ENCODE measurements at places on chromosomes 1 and 21.

- DNase-seq = no peak
These were observed 159.8 kb downstream of the PEX14 start for GRCh38 chr1:10634428-10635084.

GRCh38 chr1:116001739-116002487, 25.6 kb downstream of the SLC22A15 start:
- DNase-seq = no peak

DNA sequence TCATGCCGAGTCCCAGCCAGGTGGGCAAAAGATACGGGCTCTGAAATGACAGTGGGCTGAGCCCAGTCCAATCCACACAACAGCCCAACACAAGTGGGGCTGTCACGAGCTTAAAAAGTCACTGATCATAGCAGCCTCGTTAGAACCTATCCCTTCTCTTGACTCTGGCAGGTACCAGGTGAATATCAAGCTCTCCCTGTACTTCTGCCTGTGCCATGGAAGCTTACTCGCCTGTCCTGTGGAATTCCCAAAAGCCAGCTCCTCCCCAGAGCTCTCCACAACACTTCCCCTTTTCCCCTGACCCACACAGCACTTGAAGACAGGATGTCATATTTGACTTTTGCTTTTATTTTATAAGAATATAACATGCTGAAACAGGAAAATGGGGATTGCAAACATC, 5.9 kb downstream of the RGS16 start:
- no peak for DNase-seq

DNA sequence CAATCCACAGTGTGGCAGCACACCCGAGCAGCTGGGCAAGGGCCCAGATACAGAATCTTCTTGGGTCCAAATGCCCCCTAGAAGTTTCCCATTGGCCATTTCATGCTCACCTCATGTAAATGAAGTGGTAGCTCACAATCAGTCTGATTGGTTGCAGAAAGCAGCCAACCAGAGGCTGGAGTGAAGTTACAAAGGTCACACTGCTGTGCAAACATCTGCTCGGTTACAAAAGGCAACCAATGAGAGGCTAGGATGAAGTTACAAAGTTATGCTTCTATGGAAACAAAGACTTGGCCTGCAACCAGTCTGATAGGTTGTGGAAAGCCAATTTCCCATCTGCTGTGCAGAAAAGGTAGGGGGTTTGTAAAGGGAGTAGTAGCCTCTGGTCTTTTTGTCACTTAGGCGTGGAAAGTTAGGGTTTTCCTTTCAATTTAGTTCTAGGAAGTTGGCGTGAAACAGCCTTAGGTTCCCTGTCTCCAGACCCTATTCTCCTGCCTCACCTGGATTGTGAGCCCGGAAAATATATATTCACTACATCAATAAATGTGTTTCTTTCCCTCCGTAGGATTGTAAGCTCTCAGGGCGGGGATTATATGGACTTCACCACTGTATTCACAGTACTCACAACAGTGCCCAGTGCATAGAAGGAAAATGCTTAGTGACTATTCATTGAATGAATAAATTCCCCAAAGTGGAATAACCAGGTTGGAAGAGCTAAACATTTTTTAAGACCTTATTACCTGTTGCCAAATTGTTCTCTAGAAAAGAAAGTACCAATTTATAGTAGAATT, 91.9 kb downstream of the URB2 start:
- no peak for DNase-seq

DNA sequence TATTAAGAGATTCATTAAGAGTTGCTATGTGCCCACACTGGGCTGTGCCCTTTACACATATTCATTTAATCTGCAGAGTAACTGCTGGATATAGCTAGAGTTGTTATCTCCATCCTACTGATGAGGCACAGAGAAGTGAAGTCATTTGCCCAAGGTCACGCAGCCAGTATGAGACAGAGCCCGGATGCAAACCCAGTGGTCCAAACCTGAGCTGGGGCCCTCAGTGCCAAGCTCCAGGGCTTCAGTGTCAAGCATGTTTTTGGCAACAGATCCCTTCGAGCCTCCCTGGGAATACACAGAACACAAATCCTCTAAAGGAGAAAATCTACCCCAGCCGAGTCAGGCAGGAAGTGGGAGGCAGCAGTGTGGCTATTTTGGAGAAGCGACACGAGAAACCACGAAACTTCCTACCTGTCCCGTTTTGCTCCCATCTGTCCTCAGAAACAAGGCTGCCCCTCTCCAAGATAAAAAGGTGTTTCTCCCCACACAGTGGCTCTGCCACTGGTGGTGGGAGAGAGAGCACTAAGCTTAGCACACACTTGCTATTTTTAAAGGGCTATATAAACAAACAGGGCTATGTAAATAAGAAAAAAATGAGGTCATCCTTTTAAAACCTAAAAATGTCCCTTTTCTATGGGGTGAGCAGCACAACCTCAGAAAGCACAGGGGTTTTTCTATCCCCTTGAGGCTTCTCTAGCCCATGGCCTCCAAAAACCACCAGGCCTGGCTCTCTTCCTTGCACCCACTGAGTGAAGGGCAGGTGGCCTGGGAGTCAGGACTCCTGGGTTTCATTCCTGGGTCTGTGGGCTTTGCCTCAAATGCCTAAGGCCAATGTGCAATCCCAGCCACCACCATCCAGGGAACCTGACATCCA, 138.6 kb upstream of the EDN2 start:
- peak; percentile 86 for DNase-seq

- DNase-seq = no peak
These were observed 1.1 kb upstream of the LMNA start for GRCh38 chr1:156113282-156113950.

DNA sequence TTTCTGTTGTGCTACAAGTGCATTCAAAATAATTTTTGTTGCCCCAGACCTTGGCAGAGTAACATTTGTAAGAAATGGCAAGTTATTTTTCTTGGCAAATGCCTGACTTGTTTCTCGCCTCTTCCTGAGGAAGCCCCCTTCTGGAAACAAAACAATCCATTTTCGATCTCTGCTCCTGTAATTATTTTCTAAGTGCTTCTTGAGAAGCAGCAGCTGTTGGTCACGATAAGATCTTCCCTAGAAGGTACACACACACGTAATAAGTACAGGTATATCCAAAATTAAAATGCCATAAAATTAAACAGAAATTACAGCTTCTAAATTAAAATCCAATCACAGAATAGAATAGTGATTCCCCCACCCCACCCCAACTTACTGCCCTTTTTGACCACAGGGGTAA, 47.3 kb downstream of the LPGAT1 start:
- DNase-seq = no peak

- no peak for DNase-seq
These were observed 633 bp upstream of the CTPS1 start for GRCh38 chr1:40978886-40979240.

- DNase-seq = no peak
These were observed 41.3 kb downstream of the ARID4B start for GRCh38 chr1:235286667-235287066.

GRCh38 chr1:22406722-22407495, 44.7 kb upstream of the ZBTB40 start:
- DNase-seq = no peak

GRCh38 chr1:47997289-47998200, at the start of gene TRABD2B:
TSS of gene TRABD2B (minus strand) at chr1:47997385.
- DNase-seq = peak; percentile 96

- DNase-seq = no peak
These were observed 296.0 kb downstream of the PTPRU start for GRCh38 chr1:29532285-29532684.

DNA sequence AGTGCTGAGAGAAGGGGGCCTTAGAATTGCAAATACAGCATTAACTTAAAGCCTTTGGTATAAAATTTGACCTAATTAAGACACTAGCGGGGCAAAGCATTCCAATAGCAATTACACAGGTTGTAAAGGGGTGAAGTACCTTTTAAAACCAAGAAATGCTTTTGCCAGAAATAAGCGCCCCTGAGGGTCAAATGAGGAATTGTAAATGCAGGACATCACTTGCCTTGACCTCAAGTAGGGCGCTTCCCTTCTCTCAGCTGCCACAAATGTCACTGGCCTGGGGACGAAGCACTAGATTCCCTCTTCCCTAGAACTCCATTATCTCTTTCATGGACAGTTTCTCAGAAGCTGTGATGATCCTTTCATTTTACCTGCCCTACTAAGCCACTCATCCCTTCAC, 48.3 kb downstream of the SEC16B start:
- DNase-seq = no peak

- no peak for DNase-seq
These were observed 4.2 kb upstream of the NLRP3 start for GRCh38 chr1:247411621-247412327.

DNA sequence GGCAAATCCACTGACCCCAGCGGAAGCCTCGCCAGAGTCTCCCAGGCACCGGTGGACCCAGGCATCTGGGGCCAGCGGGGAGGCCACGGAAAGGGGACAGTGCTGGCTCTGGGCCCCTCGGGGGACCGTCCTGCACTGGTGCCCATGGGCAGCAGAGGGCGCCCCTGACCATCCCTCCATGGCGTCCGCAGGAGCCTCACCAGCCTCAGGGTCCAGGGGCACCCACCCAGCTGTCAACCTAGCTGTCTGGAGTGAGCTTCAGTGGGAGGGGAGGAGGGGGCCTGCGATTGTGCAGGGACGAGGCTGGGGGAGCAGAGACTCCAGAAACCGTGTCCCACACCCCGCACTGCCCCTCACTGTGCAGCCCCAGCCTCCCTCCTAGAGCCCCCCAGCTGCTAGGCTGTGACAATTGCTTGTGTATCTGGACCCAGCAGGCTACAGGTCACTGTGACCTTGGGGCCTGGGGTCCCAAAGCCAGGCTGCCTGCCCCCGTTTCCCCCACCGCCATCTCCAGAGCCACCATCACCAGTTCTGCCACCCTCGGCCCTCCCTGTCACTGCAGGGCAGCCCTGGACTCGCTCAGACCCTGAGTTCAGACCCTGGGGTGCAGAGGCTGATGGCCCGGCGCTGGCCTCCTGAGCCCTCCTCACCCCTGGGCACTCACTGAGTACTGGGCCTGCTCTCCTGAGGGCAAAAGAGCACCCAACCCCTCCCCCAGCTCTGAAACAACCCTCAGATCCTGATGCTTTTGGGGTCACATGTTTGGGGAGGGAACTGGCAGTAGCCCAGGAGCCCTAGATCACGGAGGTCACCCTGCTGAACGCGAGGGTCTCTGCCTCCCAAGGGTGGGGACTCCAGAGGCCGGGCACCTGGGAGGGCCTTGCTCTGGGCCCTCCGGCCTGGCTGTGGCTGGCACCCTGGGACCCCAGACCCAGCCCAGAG, 10.6 kb upstream of the COL6A1 start:
- DNase-seq = peak; percentile 78

DNA sequence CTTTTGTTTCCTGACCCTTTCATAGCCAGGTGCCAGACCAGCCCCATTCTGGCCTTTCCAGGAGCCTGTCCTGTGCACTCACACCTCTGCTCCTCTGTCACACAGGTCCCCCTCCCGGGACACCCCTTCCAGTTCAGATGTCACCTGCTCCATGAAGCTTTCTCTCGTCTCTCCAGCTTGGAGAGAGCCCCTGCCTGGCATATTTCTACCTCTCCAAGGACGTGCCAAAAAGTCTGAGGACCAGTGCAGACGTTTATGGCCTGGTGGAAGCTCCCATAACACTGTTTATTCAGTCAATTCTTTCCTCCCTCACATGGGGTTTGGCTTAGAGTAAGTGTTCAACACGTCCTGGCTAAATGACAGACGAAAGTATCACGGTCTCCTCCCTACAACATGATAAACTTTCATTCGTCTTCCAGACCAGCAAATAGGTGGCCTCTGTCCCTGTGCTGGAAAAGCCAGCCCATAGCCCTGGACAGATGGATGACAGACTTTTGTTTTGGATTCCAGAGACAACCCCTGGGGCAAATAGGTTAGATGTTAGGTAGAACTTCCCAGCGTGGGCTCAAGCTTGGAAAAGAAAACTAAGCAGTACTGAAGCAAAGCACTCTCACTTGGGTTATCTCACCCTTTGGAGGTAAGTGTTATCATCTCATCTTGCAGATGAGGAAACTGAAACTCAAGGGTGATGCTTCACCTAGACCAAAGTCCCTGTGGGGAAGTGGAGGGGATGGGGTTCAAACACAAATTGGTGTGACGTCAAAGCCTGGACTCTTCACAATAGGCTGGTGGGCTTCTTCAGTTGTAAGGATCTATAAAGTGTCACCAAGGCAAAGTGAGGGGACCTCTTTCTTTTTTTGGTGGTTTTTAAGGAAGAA, 52.9 kb upstream of the ECE1 start:
- peak; percentile 65 for DNase-seq

DNA sequence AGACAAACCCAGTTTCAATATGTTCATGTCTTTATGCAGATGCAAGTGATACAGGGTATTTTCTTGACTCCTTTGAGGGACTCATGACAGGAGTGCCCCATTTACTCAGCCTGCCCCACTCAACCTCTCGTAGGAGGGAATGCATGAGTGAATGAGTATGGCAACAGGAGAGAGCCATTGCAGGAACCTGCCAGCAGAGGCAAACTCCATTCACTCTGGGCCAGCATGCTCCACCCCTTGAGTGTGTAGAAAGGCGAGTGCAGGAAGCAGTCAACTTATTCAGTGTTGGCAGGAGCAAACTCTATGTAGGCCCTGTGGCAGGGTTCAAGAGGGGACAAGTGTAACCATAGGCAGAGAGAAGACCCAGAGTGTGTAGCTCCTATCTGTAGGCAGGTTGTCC, 1526.3 kb downstream of the PLA2G4A start:
- DNase-seq = no peak

- DNase-seq = no peak
These were observed 48.0 kb downstream of the BACH1 start for GRCh38 chr21:29346771-29347170.

Measured in GM20000 (cell line).